Glutamatergic neuron (in vitro differentiated cells): ENCODE measurements at places on chromosomes 6 and 20.

DNA sequence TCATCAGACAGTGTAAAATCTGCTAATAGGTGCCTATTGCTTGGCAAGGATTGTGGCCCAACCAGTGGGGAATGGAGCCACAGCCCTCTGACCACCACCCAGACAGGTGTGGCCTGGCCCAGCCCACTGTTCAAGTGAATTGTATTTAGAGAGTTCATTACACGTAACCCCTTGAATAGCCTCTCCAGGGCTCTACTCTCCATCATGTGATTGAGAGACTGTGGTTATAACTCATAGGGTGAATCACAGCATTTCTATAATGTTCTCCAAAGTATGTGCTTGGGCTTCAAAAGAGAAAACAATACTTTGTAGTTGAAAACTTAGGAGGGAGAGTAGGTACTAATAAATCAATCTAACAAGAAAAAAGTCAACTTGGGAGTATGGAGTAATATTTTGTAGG lies 38.4 kb downstream of the ALDH8A1 start:
- no peak for DNase-seq

GRCh38 chr6:157264701-157265100 lies 58.6 kb downstream of the TMEM242 start:
- DNase-seq, result no peak

GRCh38 chr6:109458774-109459531 lies 3.4 kb upstream of the MICAL1 start:
- no peak for DNase-seq

- no peak for DNase-seq
Measured at GRCh38 chr6:17448165-17448564, 54.8 kb downstream of the CAP2 start.

GRCh38 chr6:9252799-9253198 lies 817.5 kb upstream of the SLC35B3 start:
- peak; percentile 37 for DNase-seq

- DNase-seq, result no peak
Measured at GRCh38 chr20:57432862-57433491, 41.8 kb downstream of the RBM38 start.

DNA sequence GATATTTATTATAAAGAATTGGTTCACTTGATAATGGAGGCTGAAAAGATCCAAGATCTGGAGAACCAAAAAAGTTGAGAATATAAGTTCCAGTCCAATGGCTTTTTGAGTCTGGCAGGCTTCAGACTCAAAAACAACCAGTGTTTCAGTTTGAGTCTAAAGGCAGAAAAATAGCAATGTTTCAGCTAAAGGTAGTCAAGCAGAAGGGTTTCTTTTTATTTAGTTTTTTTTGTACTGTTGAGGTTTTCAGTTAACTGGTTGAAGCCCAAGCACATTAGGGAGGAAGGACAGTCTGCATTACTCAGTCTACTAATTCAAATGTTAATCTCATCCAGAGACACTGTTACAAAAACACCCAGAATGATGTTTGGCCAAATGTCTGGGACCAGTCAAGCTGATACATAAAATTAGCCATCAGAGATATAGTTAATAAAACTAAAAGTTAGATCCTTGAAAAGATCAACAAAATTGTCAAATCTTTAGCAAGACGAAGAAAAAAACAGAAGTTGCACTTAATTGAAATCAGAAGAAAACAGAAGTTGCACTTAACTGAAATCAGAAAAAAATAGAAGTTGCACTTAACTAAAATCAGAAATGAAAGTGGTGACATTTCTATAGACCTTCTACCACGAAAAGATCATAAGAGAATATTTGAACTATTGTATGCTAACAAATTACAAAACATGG lies 980.3 kb upstream of the FLRT3 start:
- DNase-seq, result no peak

- no peak for DNase-seq
Measured at GRCh38 chr6:90204327-90205056, 92.2 kb downstream of the BACH2 start.

- DNase-seq, result no peak
Measured at GRCh38 chr6:136812174-136812573, 10.2 kb upstream of the PEX7 start.
